NCI-H526 treated with DMSO at 0.1 percent for 48 hours (cell line): ENCODE measurements at places on chromosomes 5 and 9.

GRCh38 chr5:150640311-150641005, at the start of gene SYNPO:
SYNPO (plus strand) TSS chr5:150640660; CDS start chr5:150648276, 7,616 bp downstream.
- no peak for DNase-seq

DNA sequence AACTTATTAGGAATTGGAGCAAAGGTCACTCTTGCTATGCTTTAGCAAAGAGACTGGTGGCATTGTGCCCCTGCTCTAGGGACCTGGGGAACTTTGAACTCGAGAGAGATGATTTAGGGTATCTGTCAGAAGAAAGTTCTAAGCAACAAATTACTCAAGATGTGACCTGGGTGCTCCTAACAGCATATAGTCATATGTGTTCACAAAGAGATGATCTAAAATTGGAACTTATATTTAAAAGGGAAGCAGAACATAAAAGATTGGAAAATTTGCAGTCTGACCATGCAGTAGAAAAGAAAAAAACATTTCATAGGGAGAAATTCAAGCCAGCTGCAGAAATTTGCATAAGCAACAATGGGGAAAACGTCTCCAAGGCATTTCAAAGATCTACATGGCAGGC, 68.3 kb downstream of the SEMA5A start:
- no peak for DNase-seq

DNA sequence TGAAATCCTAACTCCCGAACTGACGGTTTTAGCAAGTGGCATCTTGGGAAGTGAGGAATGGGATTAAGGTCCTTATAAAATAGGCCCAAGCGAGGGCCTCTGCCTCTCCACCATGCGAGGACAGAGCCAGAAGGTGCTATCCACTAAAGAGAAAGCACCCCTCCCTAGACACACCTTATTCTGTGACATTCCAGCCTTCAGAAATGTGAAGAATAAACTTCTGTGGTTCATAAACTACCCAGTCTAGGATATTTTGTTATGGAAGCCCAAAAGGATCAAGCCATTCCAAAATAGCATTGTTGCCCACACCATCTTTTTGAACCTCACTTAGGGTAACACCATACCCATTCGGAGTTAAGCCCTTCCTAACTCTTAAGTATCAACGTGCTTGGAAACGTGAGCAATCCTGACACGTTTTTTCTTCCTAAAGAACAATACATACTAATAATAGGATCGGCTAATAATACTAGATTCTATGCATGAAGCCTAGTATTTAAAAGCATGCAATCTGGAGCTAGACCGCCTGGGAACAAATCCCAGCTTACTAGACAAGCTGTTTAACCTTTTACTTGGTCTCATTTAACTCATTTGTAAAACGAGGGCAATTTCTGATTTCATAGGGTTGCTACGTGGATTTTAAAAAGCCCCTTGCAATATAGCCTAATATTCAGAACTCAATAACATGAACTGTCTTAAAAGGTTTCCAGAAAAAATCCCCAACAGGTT, 1.1 kb upstream of the SMC2 start:
- DNase-seq, result no peak

DNA sequence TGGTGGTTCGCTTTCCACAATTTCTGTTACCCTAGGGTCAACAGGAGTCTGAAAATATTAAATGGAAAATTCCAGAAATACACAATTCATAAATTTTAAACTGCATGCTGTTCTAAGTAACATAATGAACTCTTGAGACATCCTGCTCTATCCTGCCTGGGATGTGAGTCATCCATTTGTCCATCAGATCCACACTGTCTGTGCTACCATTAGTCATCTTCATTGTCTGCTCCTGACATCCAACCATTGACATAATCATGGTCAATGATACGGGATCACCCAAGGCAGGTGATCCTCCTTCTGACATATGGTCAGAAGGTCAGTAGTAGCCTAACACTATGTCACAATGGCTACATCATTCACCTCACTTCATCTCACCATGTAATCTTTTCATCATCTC, 276.7 kb upstream of the KIF2A start:
- no peak for DNase-seq

DNA sequence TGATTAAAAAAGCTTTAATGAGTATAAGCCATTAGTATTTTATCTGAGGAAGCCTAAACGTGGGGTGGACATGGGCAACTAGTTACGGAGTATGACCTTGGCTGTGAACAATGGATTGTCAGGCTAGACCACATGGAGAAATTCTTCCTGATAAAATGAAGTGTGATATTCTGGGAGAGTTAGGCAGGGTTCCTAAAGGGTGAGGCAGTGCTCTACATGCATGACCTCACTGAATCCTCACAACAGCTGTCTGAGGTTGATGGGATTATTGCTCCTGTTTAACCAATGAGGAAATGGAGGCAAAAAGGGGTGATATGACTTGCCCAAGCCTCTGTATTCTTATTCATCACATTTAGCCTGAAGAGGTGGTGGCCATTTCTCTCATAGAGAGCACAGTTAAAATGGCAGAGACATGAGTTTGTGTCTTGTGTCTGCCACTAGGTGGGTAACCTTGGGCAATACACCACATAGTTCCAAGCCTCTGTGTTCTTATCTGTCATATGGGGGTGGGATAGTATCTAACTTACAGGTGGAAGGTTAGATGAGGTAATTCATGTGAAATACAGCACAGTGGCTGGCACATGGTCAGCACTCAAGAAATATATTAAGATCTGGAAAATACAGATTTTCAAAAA, 96.1 kb upstream of the NR3C1 start:
- DNase-seq, result no peak

GRCh38 chr9:134959971-134960310, 42.2 kb upstream of the FCN1 start:
- no peak for DNase-seq

GRCh38 chr9:78033870-78034269, 2.3 kb upstream of the GNAQ start:
- no peak for DNase-seq

- DNase-seq, result no peak
Observed at GRCh38 chr9:34976992-34977391, 12.6 kb upstream of the DNAJB5 start.

- DNase-seq, result no peak
Observed at GRCh38 chr5:125130591-125130990, 384.2 kb upstream of the ZNF608 start.

- DNase-seq, result no peak
Observed at GRCh38 chr5:123181394-123181801, 92.4 kb downstream of the PRDM6 start.

DNA sequence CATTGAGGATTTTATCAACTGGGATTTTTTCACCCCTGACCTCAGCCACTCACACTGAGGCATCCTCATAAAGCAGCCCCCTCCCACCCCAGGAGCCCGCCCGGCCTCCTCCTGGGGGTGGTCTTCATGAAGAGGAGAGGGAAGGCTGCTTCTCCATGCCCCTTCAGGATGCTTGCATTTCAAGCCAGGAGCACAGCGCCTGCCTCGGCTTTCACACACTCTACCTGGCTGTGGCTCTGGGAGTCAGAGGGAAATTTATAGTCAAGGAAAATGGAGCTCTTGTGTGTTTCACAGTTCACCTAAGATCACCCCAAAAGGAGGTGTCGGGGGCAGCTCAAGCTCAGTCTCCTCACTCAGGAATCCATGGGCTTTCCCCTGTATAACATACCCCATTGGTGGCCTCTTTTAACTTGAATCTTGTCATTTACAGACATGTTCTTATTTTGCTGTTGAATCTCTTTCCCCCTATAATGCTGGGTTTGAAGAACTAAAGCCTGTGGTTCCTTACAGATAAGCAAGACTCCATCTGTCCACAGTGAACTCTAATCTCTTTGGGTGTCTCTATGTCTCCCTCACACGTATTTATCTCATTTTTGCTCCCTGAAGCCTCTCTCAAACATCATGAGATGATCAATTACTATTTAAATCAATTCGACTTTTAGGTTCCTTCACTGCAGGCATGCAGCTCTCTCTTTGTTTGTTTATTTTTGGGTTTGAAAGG, 22.6 kb upstream of the IQGAP2 start:
- DNase-seq, result no peak

- no peak for DNase-seq
Observed at GRCh38 chr9:36017278-36017677, 19.4 kb upstream of the RECK start.

DNA sequence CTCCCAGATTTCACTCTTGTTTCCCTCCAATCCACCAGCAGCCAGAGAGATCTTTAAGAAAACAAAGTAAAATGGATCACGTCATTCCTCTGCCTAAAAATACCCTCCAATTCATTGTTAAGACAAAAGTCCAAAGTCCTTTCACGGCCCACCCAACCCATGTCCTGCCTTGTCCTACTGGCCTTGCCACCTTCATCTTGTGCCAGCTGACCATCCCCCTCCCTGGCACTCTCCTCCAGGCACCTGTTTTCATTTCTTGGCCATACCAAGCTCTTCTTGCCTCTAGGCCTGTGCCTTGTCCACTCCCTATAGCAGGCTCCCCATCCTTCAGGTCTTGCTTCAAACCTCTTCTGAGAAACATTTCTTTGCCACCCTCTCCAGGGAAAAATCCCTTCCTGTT, 307.6 kb downstream of the MSX2 start:
- DNase-seq, result no peak

DNA sequence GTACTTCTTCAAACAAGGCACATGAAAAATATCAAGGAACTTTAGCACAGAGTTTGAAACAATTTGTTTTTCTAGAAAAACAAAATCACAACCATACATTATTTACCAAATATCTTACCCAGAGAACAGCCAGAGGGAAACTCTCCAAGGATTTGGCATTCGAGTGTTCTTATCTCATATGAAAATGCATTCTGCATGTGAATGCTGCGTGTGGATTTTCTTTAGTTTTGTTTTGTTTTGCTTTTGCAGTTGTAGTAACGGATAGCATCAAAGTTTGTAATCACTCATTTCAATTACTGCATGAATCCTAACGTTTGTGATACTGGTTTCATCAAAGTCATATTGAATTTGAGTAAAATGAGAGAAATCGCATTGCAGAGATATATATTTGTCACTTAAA, 28.0 kb downstream of the ADAMTSL1 start:
- DNase-seq, result no peak

DNA sequence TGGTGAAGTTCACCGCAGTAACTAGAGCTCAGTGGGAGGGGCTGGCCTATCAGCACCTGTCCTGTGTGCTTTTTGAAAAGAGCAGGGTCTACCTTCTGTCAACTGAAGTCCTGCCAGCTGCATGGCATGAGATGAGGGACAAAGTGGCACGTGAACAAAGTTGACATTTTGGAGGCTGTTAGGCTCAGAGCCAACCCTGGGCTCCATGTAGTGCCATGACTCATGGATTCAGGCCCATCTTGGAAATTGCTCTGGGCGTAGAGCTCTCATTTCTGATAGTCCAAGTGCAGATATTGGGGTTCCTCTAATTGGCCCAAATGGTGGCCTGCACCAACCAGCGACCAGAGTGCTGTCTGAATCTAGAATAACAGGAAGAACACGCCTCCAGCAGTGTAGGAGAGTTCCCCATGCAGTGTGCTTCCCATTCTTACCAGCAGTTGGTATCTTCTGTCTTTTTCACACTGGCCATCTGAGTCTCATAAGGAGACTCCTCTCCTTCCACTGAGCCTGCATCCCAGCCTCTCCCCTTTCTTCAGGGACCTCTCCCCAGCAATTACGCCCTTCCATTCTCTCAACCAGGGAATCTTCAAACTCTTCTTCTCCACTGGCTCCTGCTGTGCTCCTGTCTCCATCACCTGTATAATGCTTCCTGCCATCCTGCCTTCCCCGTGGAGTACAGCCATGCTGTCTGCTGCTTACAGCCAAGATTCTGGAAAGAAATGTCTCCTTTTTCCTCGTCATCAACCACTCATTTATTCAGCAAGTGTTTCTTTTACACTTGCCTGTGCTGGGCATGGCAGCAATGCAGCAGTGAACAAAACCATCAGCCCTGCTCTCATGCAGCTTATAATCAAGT, 30.4 kb downstream of the IRF1 start:
- no peak for DNase-seq

- DNase-seq, result no peak
Observed at GRCh38 chr5:89313044-89313443, 430.1 kb upstream of the MEF2C start.

DNA sequence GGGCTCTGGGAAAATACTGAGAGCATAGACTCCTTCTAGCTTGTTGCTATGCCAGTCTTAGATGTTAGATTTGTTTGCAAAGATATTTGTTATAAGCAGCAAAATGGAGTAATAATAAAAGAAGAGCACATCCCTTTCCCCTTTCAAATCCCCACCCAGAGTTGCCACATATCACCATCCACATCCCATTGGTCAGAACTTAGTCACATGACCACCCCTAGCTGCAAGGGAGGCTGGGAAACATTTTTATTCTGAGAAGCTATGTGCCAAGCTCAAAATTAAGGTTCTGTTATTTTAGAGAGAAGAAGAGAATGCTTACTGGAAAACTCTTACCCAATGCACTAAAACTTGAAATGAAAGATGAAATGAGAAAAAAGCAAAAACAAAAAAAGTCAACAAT, 193.9 kb upstream of the MVB12B start:
- no peak for DNase-seq

GRCh38 chr5:1347571-1347970, 2.7 kb upstream of the CLPTM1L start:
- no peak for DNase-seq

DNA sequence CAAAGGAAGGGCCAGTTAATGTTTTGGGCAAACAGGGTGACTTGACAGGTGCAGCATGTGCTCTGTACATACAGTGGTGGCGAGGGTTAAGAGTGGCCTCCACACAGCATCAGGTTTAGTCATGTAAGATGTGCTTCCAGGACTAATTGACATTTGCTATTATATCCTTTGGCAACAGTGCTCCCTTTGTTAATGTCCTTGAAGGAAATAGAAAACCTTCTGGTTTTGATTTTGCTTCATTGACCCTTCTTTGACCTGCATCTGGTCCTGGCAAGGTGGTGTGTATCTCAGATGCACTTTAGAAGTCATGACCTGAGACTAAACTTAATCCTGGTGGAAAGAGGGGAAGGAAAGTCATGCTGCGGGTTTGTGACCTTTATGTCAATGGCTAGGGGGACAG, 440.0 kb downstream of the ENC1 start:
- DNase-seq, result no peak

GRCh38 chr5:158435161-158435616, 576.2 kb upstream of the CLINT1 start:
- no peak for DNase-seq

DNA sequence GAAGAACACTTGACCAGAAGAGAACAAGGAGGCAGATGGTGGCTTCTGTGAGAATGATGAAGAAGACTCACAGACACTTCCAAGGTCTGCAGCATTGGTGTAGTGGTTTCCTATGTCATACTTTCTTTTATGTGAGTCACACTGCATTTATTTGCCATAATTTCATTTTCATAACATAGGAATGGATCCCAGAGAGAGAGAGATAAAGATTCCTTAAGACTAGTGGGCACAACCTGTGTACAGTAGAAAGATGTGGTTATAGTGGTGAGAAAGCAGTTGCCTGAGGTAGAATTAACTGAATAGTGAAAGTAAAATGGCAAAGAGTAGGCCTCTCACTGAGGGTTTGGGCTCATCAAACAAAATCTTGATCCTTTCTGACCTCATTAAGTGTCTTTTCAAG, 7.6 kb upstream of the CCDC152 start:
- DNase-seq, result no peak

- no peak for DNase-seq
Observed at GRCh38 chr9:98807814-98808195, 335 bp downstream of the GALNT12 start.

GRCh38 chr9:108997112-108997511, 16.2 kb downstream of the CTNNAL1 start:
- no peak for DNase-seq
